CD4-positive, alpha-beta T cell treated with Interleukin-4 for 4 hours (primary cell): ENCODE measurements at places on chromosomes 5 and 9.

- peak; percentile 48 for DNase-seq
Measured at GRCh38 chr5:40754381-40755092, 1.2 kb downstream of the TTC33 start.

GRCh38 chr9:37969130-37969529 is 65.2 kb upstream of the SLC25A51 start:
- DNase-seq, result no peak

GRCh38 chr9:35697486-35697885 is 7.8 kb upstream of the TPM2 start:
- DNase-seq, result no peak

- no peak for DNase-seq
Measured at GRCh38 chr9:134358662-134359319, 32.5 kb downstream of the RXRA start.

DNA sequence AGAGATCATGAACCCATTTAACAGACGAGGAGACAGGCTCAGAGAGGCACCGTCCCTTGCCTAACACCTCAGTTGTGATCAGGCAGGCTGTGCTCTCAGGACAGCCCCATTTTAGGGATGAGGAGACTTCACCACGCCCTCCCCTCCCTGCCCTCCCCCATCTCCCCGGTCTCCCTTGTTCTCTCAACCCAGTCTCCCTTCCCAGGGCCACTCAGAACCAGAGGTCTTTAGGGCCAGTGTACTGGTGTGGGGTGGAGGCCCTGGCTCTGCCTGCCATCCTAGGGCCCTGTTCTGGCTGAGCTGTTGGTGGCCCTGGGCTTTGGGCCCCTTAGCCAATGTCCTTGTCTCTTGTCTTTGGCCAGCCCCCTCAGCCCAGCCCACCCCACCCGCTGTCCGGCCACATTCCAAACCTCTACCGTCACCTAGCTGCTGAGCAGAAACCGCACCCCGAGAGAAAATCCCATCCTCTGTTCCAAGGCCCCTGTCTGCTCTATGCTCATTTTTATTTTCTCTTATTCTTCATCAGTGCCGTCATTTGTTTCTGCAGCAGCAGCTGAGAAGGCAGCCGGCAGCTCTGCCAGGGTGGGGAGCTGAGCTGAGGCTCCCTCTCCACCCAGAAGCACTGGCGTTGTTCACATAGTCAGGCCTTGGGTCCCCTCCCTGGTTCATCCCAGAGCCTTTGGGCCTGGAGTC is 33.9 kb downstream of the OLFML2A start:
- no peak for DNase-seq

DNA sequence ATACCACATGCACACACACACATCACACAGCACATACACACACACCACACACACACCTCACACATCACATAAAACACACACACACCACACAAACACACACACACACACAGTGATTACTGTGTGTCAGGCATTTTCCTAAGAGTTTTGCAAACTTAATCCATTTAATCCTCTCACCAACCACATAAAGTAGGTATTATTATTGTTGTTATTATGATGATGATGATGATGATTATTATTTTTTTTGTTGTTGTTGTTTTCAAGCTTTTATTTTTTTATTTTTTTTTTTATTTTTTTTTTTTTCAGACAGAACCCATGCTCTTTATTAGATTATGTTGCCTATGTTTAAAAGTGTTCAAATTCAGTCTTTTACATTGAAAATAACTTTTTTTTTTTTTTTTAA is 31.5 kb downstream of the JADE2 start:
- no peak for DNase-seq

DNA sequence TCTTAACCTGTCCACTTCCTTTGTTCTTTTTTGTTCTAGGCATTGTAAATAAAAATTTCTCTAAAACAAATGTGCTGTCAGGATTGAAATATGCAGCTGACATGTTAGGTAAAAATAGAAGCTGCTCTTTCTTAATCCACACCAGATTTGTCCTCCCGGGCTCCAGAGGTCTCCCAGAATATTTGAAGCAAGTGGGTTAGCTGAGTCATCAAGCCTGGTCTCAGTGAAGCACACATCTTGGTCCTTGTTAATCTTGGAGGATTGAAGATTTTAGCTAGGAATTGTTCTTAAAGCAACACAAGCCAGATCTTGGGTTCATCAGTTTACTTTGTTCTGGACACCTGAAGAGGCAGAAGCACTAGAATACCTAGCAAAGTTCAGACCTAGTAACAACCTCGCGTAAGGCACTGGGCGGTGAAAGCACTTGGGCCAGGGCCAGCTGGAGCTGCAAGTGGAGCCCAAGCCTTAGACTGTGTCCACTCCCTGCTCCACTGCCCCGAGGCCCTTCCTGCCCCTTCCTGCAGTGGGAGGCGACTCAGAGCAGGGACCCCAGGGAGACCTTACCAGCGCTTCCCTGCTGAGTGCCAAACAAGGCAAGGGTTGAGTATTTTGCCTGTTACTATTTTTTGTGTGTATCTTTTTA is 36.5 kb downstream of the HABP4 start:
- no peak for DNase-seq

DNA sequence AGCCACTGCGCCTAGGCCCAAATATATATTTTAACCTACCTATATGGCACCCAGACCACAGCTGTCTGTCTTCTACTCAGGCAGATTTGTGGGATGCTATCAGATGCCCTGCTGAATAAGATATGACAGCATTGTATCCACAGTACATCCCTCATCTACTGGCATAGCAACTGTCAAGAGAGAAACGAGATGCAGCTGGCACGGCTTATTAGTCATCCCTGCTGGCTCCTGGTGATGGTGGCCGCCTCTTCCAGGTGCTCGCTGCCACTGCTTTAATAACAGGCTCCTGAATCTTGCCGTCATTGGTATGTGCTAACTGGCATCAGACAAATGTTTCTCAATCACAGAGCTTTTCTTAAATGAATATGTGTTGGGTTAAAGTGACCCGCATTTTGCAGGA is 34.0 kb downstream of the B4GALT1 start:
- DNase-seq, result no peak

GRCh38 chr5:73354406-73354805 is 94.2 kb downstream of the FOXD1 start:
- DNase-seq, result no peak

DNA sequence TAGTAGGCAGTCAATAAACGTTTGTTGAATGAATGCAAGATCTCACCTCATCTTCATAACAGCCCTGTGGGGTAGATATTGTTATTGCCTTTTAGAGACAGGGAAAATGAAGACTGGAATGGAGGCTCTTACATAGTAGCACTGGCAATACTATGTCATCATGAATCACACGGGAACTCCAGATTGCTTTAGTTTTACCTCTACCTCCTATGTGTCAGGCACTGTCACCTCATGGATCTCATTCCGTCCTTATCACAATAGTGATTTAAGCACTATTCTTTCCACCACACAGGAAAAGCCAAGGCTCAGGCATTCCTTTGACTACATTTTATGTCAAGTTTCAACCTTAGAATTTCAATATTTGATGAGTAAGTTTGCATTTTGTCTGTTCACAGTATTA is 2.9 kb upstream of the EPB41L4B start:
- no peak for DNase-seq

DNA sequence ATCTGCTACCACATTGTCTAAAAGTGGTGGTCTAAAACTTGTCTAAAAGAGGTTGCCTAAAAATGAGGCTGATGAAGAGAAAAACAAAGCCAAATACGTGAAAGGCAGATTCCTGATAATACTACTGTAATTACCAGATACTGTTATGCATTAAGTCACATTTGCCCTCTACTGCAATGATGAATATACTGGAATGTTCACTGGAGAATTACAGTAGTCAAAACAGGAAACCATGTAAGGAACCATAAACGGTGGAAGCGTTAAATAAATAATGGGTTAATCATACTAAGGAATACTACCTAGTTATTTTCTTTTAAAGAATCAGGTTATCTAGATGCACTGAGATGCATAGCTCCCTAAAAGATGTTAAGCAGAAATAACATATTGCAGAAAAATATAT is 201.3 kb downstream of the MCTP1 start:
- no peak for DNase-seq

- no peak for DNase-seq
Measured at GRCh38 chr5:81525690-81526089, 131.8 kb upstream of the ACOT12 start.

- DNase-seq, result no peak
Measured at GRCh38 chr5:173050791-173051190, 5.4 kb upstream of the CREBRF start.

GRCh38 chr5:3181671-3182070 is 414.0 kb upstream of the IRX1 start:
- no peak for DNase-seq

DNA sequence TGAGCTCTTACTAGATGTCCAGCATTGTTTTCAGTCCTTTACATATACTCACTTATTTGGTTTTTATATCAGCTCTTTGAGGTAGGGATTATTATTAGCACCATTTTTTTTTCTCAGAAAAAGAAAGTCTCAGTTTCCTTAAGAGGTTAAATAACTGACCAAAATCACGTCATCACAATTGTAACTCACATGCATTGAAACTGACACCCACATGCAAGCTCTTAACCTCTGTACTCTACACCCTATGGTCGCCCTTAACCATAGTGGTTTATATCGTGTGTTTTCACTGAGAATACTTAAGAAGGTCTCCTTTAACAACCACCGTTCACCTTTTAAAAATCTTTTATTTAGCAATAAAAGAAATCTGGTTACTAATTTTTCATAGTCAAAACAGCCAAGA is 61.0 kb downstream of the PRDM6 start:
- no peak for DNase-seq

DNA sequence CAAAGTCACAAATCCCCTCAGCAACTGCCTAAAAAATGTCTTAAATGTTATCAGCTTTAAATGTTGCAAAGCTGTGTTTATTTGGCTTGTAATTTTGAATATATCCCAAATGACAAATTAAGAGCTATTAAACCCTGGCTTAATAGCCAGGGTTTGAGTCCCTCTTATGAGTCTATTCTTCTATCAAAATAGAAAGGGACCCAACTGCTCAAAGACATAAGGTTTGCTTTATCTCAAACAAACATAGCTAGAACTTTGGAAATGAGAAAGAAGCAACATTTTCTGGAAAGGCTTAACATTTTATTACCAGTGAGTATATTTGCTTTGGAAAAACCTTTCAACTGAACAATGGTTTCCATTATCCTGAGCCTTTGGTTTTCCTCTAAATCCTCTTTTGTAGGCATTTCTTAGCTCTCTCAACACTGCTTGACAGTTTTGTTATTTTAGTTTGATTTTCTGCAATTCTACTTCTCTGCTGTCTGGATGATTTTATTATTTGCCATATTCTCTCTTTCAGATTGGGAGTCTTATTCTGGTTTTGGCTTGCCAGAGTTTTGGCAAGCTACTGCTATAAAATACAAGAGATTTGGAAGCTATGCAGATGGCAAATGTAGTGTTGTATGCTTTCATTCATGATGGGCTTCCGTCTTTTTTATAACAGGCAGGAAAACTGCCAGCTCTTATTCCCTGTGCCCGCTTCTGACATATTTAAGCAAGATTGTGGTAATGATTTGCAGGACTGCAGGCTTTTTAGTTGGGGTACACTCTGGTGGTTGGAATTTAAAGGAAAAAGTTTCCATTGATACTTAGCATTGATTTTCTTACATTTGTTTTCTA is 734.9 kb downstream of the DTWD2 start:
- DNase-seq, result no peak

GRCh38 chr5:150640311-150641005 is at the start of gene SYNPO:
Gene SYNPO (plus strand): TSS chr5:150640660. CDS start chr5:150648276, 7,616 bp downstream.
- no peak for DNase-seq
